Osteocyte (in vitro differentiated cells): ENCODE measurements at places on chromosomes 3 and 15. TPM values are rescaled to one million over a fixed set of nuclear protein-coding genes. Genes with fewer than 3 reads are reported as not detected.

GRCh38 chr3:186902154-186902553 is 28.2 kb upstream of the ST6GAL1 start:
- no peak for DNase-seq
- H3K4me1 ChIP-seq: peaks cover 14% of the 10 kb centered on the region
- peaks cover 2% of the 10 kb centered on the region for H3K36me3 ChIP-seq
- peaks cover 10% of the 10 kb centered on the region for H3K27me3 ChIP-seq

GRCh38 chr3:171387062-171387461 is 73.1 kb downstream of the TNIK start:
- no peak overlapping the region for H3K27ac ChIP-seq
- peaks cover 31% of the 10 kb centered on the region for H3K4me1 ChIP-seq
- H3K27me3 ChIP-seq: no peaks in the 10 kb centered on the region
- DNase-seq: no peak
- no peak overlapping the region for H3K4me3 ChIP-seq

DNA sequence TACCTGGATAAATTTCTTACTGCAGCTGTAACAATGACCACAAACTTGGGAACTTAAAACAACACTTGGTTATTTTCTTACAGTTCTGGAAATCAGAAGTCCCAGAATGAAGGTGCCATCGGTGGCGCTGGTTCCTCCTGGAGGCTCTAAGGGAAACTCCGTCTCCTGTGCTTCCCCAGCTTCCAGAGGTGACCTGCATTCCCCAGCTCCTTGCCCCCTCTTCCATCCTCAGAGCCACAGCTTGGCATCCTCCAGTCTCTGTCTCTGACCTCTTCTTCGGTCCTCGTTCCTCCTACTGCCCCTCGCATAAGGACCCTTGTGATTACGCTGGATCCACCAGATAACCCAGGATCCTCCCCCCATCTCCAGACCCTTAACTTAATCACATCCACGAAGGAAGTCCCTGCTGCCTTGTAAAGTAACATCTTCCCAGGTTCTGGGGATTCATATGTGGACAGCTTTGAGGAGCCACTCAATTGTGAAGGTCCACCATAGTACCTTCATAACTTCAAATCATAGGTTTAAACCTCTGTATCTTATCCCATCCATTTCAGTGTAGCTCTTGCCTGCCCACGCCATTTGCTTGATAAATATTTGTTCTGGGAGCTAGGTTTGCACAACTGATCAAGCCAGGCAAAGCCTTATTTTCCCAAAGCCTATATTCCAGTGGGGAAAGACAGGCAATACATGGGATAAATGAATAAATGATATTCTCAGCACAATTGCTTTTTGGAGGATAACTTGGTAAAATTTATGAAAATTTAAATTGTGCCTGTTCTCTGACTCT is 34.8 kb downstream of the KLF15 start:
- no peak overlapping the region for H3K27ac ChIP-seq
- peaks cover 2% of the 10 kb centered on the region for H3K4me1 ChIP-seq
- H3K27me3 ChIP-seq: peaks cover 40% of the 10 kb centered on the region
- H3K4me3 ChIP-seq: no peak overlapping the region
- H3K36me3 ChIP-seq: no peaks in the 10 kb centered on the region
- DNase-seq: no peak

- H3K4me3 ChIP-seq: no peak overlapping the region
- H3K27ac ChIP-seq: no peak overlapping the region
- peaks cover 4% of the 10 kb centered on the region for H3K27me3 ChIP-seq
- DNase-seq: no peak
- H3K36me3 ChIP-seq: no peaks in the 10 kb centered on the region
Observed at GRCh38 chr3:166743481-166744134, 636.5 kb downstream of the ZBBX start.

DNA sequence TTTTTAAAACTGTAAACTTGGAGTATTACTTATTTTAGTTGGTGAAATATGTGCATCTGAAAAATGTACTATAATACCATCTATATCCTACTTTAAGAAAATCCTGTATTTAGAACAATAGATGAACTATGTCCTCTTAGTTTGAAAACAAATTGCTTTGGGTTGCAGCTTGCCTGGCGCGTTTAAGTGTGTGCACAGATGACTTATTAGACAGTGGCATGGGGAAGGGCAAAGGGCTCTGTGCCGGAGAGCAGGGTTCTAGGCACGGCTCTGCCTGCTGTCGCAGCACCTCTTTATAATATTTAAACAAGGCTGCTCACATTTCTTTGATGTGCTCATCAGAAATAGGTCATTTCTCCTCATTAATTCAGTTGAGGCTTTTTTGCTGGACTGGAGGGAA is 10.0 kb downstream of the PXK start:
- peaks cover 14% of the 10 kb centered on the region for H3K36me3 ChIP-seq
- H3K4me1 ChIP-seq: peaks cover 9% of the 10 kb centered on the region
- no peaks in the 10 kb centered on the region for H3K27me3 ChIP-seq
- H3K27ac ChIP-seq: no peak overlapping the region
- H3K4me3 ChIP-seq: no peak overlapping the region

- no peak overlapping the region for H3K4me3 ChIP-seq
- H3K27ac ChIP-seq: no peak overlapping the region
- H3K36me3 ChIP-seq: no peaks in the 10 kb centered on the region
- H3K4me1 ChIP-seq: no peaks in the 10 kb centered on the region
- H3K27me3 ChIP-seq: peaks cover 80% of the 10 kb centered on the region
Observed at GRCh38 chr3:193842832-193843473, 249.9 kb downstream of the OPA1 start.

GRCh38 chr3:115627180-115628074 is 4.1 kb downstream of the GAP43 start:
- DNase-seq: no peak
- no peak overlapping the region for H3K4me3 ChIP-seq
- peaks cover 32% of the 10 kb centered on the region for H3K27me3 ChIP-seq

The TLNRD1 gene
- 10.6 and 11.5 TPM in 2 replicates for total RNA-seq
